ENCODE measurements at places on chromosomes 4 and X.

GRCh38 chr4:182554736-182555135, 311.5 kb downstream of the TENM3 start:
- DNase-seq: no peak

DNA sequence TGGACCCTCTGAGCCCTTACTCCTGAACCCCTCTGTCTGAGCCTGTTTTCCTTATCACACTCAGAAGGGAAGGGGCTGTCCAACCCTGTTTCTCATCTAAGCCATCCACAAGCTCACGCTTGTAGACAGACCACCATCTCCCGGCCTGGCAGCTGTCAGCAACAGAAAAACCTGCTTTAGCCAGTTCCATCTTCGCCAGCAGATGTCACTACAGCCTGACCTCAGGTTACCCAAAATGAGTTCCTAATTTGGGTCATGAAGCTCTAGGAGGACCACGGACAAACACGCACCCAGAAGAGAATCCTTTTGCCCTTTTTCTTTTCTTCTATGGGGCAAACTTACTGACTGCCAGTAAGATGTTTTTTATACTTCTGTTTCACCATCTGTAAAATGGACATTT, 445.4 kb downstream of the BCOR start:
- DNase-seq: no peak

DNA sequence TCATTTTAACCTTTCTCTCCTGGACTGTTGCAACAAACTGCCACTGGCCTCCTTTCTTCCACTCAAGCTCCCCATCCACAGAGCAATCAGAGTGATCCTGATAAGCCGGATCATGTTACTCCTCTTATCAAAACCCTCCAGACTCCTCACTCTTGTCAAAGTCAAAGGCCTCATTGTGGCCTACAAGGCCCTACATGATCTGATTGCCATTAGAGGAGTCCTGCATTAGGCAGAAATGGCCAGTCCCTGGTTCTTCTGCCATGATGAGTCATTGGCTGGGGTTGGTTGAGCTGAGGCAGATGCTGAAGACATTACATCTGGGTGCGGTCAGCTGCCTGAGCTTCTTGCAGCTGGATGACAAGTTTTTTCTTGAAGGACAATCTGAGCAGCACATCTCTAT, 32.7 kb upstream of the CASK start:
- DNase-seq: no peak

- DNase-seq: no peak
These were observed 733 bp upstream of the NAA15 start for GRCh38 chr4:139300431-139301112.

DNA sequence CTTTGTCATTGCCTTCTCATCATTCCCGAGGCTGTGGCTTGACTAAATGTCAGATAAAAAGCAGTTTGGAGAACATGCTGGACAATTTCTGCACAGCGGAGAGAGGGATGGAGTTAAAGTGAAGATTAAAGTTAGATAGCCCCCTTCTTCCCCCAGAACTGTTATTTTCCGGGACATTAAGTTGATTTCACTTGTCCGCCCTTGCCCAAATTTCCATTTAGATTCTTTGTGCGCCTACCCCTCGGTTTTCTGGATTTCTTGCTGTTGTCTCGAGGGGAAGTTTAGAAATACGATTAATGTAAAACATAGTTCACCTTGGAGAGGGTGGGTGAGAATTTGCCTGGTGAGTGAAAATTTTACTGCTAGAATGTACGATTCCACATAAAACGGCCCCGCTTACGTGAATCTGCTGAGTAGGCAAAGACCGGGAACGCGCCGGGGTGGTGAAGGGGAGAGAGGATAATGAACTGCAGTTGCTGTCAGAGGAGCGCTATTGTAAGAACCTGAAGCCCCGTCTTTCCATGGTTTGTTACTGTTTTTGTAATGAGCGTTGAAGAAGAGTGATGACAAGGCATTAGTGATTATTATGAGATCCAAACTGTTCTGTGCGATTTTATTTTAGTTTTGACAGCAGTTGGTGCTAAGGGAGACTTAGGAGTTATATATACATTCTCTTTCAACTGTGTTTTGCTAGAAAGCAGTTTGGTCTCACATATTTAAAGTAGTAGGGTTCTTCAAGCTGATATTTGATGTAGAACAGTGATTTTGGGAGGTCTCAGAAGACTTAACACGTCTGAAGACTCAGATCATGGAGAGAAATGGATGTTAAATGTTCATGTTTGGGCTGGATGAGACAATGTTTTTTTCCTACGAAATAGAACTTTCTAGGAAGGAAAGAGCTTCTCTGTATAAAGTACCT, 73.0 kb downstream of the AFF1 start:
- DNase-seq: peak; percentile 66

GRCh38 chr4:92261256-92261655, 42.5 kb upstream of the GRID2 start:
- no peak for DNase-seq

GRCh38 chr4:18052158-18052557, 30.6 kb upstream of the LCORL start:
- DNase-seq: no peak

GRCh38 chrX:37802028-37802427, 22.2 kb downstream of the CYBB start:
- DNase-seq: no peak

DNA sequence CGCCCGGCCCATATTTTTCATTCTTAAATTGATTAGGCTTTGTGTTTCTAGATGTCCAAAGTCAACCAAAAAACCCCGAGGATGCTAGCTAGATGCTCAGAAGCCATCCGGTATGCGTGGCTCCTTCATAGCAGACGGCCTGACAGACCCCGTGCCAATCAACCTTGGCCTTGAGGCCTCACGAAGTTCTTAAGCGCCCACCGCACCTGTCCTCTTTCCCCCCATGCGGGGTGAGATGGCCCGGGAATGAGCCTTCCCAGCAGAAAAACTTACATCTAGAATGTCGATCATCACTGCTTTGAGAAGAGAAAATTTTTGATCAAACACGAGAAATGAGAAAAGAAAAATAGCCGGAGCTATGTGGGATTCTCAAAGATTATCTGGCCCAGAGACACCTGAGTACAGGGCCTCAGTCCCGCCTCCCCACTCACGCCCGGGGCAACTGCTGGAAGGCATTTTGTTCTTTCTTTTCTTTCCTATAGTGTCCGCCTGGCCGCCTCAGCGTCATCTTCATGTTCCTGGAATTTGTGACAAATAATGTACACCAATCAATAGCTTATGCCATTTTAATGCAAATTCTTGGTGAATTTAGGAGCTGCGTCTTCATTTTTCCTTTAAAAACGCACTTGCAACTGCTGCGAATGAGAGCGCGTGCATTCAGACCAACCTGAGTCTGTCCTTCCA, 1.6 kb upstream of the NAT8L start:
- DNase-seq: no peak

- DNase-seq: no peak
These were observed 66.9 kb upstream of the BMPR1B start for GRCh38 chr4:94690851-94691254.

Data from dermis microvascular lymphatic vessel endothelial cell (primary cell).